Omental fat pad (tissue), 4 donors: ENCODE measurements at places on chromosomes 3 and 15. TPM values are rescaled to one million over a fixed set of nuclear protein-coding genes. Genes with fewer than 3 reads are reported as not detected.

GRCh38 chr15:57033715-57034439 is 115.4 kb downstream of the TCF12 start:
- no peak for DNase-seq

The PRSS50 gene
- total RNA-seq = 0.32 TPM

DNA sequence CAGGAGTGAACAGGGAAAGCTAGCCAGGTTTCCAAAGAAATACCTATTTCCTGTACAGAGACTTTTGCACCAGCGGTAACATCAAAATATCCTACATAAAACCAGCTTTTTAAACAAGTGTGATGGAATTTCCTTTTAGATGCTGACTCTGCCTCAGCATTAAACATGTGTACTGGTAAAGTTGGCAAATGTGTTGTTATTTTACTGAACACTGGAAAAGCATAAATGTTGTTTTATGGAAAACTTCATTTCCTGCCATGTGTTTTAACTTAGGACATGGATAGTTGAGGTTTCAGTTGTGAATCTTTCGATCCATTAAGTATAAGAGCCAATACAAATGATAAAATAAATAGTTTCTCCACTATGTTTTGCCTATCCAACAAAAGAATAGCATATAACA is 15.7 kb downstream of the OXNAD1 start:
- DNase-seq = no peak

The HCN4 gene
- not detected for total RNA-seq

DNA sequence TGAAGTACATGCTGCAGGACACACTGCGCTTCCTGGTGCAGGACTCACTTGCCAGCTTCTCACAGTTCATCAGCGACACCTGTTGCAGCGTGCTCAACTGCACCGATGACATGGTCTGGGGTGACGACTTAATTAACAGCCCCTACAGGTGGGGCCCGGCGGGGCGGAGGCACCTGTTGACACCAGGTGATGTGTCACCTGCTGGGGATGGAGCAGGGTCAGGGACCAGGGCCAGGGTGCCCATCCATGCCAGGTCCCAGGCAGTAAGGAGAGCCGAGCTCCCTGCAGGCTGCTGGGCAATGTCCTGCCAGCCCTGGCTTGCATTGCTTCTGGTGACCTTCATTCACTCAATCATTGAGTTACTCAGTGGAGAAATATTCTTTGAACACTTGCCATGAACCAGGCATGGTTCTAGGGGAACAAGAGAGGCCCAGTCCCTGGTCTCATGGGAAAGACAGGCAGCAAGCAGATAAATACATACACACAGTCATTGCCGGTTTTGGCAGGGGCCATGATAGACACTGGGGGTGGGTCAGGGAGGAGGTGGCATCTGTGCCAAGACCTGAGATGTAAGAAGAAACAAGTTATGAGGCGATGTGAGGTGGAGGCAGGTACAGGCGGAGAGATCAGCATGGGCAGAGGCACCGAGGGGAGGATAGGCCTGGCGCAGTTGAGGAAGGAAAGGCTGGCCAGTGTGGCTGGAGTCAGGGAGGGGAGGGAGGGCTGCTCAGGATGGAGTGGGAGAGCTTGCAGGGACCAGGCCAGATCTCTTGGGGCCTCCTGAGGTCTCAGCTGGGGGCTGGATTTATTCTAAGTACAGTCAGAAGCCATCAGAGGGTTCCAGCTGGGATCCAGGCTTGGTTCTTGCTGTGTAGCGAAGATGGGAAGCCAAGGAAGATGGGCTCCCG is 30.8 kb downstream of the DNAH1 start:
- DNase-seq = no peak

The ARGFX gene
- total RNA-seq = not detected

DNA sequence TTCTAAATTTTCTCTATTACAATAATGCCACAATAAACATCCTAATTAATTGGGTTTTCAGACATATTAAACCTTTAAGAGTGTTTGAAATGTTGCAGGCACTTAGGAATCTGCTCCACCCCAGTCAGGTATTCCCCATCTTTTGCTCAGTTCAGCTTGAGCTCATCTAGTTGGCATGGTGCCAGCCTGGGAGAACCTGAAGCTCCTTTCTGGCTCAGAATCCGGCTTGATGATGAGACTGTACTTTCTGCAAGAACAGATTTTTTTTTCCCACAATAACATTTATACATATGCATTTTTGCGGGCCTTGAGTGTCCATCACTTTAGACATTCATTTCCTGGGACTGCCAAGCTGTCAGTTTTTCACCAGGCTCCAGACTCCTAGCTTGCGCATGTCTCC is 7.7 kb upstream of the OXSR1 start:
- no peak for DNase-seq

GRCh38 chr15:56045068-56045748 is 51.8 kb upstream of the NEDD4 start:
- no peak for DNase-seq

The EID1 gene
- total RNA-seq = 231 TPM

The STRIT1 gene
- not detected for total RNA-seq

The SLC12A1 gene
- total RNA-seq = not detected

- no peak for DNase-seq
These were observed 164.8 kb upstream of the CDIN1 start for GRCh38 chr15:36414670-36415069.

DNA sequence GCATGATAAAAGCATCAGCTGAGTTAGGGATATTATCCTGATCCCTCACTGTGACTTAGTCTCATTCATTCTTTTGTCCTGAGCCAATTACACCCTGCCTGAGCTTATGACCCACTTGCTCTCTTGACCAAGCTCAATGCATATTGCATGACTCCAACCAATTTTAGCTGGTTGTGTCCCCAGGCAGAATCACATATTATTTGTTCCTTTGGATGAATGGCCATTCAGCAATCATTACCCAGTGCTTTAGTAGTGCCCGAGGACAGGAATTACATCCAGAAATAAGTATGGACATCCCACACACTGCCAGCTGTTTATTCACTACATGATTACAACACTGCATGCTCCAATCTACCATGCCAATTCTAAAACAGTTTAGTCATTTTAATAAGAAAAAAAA is 322.5 kb downstream of the ZBBX start:
- no peak for DNase-seq

DNA sequence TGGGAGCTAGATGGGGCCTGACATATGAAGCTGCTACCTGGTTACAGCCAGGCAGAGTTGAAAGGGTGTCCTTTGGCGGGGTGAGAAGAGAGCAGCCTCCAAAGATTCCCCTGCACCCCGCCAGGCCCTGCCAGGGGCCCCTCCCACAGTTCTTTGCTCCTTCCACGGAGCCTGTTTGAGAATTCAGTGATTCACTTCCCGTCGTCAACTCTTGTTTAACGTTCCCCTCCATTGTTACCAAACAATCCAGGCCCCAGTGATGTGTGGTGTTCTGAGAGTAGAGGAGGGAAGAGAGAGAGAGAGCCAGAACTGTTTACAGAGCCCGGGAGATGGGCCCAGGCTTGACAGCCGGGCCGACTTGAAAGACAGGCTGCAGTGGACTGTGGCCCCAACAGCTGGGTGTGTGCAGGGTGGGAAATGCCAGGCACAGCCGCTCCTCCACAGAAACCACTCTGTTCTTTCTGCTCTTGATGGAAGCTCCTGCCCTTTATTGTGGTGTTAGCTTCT is 81.5 kb downstream of the SMAD3 start:
- DNase-seq = no peak

DNA sequence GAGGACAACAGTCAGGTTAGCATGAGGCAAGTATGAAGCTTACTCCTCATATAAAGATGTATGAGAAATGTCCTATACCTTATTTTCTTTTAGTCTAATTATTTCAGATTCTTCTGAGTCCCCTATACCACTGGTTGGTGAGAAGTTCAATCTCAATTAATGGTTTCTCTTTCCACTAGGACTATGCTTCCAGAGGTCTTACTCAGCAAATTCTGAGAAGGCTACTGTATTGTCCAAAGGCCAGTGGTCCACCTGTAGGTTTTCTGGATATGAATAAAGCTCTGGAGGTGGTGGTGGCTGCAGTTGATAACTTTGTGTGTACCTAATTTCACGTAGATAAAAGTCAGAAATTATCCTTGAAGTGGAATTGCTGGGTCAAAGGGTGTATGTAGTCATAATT is 149.4 kb downstream of the EPHB1 start:
- DNase-seq = no peak

GRCh38 chr3:51977446-51978142 is 2.7 kb downstream of the ABHD14A start:
- DNase-seq = no peak

DNA sequence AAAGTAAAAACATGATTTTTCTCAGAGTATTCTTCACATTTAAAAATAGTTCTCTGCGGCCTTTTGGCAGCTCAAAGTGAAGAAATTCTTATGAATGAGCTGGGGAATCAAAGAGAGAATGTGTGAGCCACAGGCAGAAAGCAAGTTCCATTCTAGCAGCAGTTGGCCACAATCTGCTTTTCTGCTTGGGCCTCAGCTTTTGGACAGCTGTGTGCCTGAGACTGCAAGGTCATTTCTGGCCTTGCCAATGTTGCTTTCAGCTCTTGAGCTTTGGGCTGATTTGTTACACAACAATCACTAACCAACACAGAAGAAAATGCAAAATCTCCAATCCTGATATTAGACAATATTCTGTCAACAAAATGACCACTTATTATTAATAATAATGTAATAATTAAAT is 14.4 kb upstream of the TM4SF4 start:
- no peak for DNase-seq

The ONECUT1 gene
- total RNA-seq = 0.38 TPM

DNA sequence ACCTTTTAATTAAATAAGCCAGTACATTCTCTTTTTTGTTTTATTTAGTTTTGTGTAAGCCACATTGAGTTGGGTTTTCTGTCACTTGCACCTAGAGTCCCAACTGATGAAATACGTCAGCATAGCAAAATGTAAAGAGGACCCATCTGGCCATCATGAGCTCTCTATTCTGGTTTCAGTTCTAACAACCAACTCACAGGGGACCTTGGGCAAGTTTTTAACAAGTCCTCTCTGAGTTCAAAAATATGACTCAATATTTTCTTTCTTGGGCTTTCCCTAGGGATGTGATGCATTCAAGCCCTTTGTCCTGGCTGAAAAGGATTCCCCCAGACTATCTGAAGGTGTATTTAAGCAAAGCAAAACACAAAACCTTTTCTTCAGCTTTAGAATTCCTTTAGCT is 32.9 kb downstream of the PLCH1 start:
- DNase-seq = no peak

DNA sequence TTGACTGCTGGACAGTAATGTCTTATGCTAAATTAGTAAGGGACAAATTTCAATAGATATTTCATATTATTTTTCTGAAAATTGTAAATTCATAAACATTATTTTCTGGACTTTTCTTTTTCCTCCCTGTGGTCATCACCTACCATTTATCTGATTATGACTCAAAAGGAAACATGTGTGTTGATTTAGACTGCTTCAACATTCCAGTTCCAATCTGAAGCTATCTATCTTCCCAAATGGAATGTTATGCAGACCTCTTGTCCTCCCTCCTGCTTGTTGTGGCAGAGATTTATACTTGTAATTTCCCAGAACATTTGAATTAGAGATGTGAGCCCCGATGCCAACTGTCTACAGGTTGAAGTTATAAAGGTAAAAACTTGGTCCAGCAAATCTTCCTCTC is 803.4 kb downstream of the TUSC7 start:
- DNase-seq = no peak

The ST8SIA2 gene
- not detected for total RNA-seq

- no peak for DNase-seq
These were observed 41.4 kb downstream of the MUC20 start for GRCh38 chr3:195762249-195762585.

- no peak for DNase-seq
These were observed 383 bp upstream of the EFCC1 start for GRCh38 chr3:129000742-129001100.

The HDAC11 gene
- 5.9 TPM for total RNA-seq

The ZNF80 gene
- 0.19 TPM for total RNA-seq

DNA sequence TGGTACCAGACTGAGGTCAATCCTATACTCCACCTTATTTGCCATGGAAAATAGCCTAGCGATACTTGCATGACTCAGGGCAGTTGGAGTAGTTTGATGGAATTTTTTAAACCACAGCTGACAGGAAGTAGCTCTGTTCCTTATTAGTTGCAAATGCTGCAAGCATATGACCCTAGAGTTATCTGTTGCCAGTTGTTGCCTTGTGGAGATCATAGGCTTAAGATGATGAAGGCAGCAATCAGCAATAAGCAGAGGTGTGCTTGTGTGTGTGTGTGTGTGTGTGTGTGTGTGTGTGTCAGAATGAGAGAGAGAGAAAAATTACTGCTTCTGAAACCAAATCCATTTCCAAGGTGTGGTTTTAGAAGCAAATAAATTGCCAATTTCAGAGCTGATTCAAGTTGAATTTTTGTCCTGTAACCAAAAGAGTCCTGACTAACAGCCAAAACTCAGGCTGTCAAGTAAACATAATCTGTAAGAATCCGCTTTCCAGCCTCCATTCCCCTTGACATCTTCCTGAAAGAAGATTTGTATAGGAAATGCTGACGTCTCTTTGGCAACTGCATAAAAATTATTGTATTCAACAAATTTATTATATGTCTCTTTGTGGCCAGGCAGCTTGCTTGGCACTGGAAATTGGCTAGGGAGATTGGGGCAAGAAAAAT is 141.2 kb downstream of the SERPINI1 start:
- no peak for DNase-seq
